ENCODE measurements at places on chromosomes 7 and 10.

GRCh38 chr10:34737772-34738169, 77.3 kb downstream of the PARD3 start:
- no peak for DNase-seq

DNA sequence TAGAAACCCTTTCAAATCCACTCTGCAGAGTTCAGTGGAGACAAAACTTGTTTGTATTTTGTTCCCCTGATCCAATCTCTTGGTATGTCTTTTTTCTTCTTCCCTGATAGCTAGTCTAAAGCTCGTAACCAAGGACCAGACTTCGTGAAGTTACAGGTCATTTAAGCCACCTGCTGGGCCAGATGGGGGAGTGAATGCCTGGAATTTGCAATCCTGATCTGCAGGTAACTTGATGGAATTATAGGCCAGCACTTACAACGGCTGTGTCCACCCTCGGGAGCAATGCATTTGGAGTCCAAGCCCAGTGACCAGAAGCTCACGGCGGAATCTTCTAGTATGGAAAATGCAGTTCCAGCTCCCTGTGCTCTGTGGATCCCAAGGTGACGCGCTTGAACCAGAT, 566.9 kb downstream of the TCERG1L start:
- no peak for DNase-seq

DNA sequence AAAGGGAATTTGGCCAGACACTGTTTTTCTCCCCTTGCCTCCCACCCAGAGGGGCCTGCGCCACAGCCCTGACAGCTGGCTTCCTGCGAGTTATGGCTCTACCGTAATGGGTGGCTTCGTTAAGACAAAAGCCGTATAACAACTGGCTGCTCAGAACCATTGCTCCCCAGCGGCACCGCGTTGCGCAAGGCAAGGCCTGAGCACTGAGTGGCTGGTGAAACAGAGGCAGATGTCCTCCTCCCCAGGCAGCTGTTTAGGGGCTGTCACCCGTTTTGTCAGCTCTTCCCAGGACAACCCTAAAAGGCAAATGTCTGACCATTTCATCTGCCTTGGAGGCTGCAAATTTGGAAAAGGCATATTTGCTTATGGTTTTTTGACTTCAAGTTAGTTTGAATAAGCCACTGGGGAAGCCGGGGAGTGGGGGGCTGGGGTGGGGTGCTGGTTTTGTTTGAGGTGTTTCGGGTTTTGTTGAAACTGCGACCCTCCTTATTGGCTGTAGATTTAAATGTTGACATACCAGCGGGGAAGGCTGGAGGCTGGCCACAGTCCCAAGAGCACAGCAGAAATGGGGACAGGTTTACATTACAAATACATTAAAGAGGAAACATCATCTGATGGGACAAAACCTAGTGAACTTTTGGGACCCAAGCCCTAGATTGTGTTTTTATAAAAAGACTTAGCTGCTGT, 681 bp upstream of the SPOCK2 start:
- no peak for DNase-seq

DNA sequence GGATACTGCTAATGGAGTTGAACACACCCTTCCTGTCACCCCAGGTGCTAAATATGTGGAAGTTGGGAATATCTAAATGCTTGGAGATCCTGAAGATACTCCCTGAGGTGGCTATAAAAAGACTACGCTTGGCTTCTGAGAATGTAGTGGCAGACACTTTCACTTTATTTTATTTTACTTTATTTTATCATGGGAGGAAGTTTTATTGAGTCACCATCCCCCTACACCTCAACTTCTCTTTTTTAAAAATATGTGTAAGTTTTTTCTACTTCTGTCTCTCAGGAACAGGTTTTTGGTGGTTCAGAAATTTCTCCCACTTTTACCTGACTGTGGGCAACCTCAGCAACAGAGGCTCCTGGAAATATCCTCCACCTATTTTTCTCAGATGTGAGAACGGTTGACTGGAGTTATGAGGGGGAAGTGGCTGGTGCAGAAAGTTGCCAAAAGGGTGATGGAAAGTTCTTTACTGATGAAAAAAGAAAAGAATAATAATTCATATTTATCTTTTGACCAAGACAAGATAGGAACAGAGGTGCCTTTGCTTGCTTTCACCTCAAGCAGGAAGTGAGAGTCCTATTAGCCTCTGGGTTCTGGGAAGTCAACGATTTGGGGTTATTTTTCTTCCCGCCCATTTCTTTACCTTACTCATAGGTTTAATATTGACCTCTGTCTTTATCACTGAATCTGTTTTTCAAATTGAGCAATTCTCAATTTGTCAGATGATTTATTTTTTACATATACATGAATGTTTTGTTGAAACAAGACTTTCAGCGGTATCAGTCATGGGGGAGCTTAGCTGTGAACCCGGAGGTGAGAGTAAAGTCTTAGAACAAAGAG, 103.6 kb downstream of the AHR start:
- no peak for DNase-seq

DNA sequence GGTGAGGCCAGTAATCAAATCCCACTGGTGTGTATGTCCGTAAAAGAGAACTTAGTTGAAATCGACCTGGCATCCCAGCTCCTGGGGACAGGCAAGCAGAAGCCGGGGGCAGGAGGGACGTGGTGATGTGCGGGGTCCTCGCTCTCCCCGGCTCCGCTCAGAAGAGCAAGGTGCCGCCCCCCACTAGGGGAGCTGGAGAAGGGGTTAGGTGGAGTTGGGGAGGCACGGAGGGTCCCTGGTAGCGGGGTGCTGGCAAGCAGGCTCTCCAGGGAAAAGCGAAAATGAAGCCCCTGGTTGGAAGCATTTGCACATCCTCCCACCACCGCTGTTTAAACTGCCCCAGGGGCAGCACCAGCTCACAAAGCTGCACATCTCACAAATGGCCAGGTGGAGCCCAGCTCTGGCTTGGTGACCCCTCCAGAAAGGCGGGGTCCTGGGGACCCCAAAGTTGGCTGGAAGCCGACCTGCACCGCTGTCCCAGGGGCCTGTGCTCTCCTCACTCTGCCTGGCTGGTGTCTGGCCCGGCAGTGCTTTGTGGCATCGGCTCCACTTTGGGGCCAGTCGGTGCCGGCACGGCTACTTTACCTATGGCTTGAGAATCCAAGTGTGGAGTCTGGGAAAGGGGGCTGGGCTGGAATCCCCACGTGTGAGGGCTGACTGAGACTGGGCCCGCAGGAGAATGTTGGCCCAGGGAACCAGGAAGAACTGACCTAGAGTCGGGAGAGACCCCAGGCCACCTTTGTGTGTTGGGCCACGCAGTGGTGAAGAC, 2.9 kb upstream of the CFAP46 start:
- no peak for DNase-seq

DNA sequence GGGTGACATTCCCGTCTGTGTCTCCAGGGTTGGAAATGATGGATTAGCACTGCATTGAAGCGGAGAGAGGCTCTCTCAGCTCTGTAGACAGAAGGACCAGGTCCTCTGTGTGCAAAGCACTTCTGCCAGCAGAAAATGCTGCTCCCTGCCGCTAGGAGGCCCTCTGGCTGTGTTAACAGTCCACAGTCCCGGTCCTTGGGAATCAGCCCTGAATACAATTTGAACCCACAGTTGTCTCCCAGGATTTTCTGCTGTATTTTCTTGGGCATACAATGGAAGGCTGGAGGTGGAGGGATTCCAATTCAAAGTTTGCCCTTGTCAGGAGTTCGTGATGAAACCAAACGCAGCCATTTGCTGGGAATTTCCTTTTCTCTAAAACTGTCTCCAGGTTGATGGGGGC, 205.2 kb downstream of the GLRX3 start:
- DNase-seq, result no peak

DNA sequence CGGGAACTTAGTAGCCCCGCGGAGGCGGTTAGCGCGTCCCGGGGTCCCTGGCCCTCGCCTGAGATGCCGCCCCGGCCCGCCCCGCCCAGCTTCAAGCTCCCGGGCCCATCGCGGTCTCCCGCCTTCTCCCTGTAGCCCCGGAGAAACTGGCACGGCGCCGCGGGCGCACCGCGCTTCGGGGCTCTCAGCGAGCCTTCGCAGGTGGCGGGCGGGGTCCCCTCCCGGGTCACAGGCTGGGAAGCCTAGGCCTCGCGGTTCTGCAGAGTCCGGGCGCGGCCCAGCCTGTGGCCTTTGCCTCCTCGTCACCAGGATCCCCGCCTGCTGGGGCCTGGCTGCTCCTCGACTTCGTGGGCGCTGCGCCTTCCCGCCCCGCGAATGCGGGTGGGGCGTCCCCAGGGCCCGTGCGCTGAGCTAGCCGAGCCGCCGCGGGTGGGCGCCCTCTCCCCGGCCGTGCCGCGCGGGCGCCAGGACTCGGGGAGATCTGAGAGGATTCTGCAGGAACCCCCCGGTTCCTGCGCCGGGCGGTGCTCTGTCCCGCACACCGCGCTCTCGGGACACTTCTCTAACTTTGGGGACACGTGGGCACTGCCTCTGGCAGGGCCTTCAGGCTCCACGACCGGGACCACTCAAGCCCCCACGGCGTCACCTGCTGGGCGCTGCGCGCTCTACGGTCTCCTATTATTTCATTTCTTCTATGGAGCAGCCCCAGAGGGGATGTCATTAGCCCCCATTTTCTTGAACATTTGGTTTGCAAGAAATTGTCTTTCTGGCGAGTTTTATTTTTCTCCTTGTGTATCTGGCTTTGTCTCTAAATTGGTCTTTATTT, 682 bp upstream of the RGS10 start:
- DNase-seq, result no peak

GRCh38 chr7:135257-135653, 57.1 kb upstream of the FAM20C start:
- no peak for DNase-seq

DNA sequence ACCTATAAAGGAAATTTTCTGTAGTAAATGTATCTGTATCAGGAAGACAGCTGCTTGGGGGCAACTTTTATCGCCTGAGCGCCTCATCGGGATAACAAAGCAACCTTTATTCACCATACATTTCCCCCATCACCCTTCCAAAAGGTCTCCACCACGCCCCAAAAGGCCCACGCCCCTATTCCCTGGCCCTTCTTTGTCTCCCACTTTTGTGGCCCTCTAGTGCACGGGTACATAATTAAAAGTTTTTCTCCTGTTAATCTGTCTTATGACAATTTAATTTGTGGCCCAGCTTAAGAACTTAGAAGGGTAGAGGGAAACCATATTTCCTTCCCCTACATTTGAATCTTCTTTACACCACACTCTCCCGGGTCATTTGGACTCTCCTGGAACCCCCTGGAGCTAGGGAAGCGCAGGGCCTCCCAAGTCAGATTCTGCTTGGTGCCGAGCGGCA, 625 bp downstream of the RP9 start:
- no peak for DNase-seq

DNA sequence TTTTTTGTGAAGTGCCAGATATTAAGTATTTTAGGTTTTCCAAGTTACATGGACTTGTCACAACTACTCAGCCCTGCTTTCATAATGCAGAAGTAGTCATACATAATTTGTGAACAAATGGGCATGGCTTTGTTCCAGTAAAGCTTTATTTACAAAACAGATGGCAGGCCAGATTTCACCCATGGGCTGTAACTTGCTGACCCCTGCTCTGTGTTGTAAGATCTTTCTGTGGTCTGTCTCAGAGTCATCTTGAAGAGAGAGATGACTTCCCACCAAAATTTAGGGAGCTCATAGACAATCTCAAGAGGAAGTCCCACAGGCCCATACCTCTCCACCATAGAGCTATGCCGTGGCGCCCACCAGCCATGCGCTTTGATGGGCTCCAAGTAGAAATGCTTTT, 616.1 kb downstream of the LRMDA start:
- no peak for DNase-seq

DNA sequence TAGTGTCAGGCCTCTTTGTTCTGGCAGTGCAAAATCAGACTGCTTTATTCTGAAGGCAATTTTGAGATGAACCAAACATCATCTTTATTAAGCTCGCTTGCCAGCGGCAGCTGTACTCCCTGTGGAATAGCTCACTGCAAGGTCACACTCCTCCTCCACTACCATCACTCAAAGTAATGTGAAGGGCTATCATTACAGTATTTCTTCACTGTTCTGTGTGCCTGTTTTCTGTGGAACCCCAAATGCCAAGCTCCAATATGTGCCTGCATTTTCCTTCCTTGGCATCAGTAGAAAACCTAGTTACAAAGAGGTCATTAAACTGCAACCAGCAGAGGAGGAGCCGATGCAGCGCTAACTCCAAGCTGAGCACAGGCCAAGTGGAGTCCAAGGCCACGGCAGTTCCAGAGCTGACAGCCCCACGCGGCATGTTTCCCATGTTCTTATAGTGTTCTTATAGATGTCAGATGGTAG, 21.4 kb downstream of the BCCIP start:
- no peak for DNase-seq

DNA sequence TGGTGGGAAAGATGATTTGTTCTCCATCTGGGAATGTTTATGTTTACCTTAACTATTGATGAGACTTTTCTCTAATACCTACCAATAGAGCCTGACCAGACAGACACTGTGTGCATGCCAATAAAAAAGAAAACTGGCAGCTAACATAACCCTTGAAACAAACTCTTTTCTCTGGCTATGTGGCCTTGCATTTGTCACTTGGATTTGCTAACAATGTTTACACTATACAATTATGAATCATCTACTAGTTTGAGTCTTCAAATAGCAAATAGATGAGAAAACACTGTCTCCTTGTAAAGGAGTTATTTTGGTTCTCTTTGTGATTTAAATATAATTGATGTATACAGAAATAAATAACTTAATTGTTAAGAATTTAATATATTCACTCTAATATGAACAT, 273.1 kb downstream of the SEMA3D start:
- no peak for DNase-seq

DNA sequence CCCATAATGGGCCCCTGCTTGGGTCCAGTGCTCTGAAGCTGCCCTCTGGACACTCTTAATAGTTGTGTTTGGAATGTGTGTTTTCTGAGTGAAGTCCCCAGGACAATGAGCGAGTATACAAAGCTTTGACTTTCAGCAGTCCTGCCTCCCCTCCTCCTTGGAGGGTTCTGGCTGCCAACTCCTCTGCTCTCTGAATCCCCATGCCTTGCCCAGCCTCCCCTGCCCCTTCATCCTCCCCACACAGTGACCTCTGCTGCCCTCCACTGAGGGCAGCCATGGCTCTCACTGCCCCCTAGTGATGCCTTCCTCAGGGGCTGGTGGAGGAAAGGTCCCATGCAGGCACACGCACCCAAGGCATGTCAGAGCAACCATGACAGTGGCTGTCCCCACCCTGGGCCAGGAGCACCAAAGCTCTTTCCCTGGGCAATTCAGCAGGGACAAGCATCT, 40.9 kb downstream of the FRMPD2 start:
- no peak for DNase-seq

DNA sequence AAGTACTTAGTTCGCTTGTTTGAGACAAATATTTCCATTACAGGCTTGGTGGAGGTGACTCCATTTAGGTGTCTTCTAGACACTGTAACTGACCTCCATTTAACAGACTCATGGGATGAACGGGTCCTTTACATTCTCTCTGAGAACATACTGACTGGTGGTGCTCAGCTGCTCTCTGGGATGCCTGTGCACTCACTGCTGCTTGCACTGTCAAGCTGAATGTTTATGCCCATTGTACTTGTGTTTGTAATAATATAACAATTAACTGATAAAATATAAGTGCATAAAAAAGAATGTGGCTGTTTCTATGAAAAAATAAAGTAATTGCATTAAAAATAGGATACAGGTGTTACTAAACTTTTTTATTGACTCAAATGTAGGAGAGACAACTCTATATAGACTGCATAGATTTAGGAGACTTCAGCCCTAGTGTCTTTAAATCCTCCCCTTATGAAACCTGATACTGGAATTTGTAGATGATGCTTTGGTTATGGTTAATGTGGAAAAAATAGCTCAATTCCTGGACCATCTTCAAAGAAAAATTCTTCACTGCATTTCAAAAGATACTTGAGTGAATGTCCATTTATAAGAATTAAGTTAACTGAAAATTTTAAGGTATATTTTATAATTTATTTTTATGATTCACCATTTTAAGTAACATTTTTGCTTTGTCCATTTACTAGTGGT, 85.4 kb downstream of the CDK14 start:
- DNase-seq, result no peak

Measured in breast epithelium (tissue), 4 donors.